Stimulated activated CD8-positive, alpha-beta memory T cell treated with anti-CD3 and anti-CD28 coated beads, Interleukin-4, amount 100 ng/mL, for 48 hours (primary cell): ENCODE measurements at places on chromosomes 11 and 22.
A peak's percentile ranks its signal among the peaks of the same experiment; 100 is the strongest.

- DNase-seq = no peak
These were observed 192.7 kb downstream of the BUD13 start for GRCh38 chr11:116579857-116580727.

- no peak for DNase-seq
These were observed 31.0 kb downstream of the PAX6 start for GRCh38 chr11:31780078-31780477.

- no peak for DNase-seq
These were observed 28.2 kb downstream of the JHY start for GRCh38 chr11:122910775-122911174.

DNA sequence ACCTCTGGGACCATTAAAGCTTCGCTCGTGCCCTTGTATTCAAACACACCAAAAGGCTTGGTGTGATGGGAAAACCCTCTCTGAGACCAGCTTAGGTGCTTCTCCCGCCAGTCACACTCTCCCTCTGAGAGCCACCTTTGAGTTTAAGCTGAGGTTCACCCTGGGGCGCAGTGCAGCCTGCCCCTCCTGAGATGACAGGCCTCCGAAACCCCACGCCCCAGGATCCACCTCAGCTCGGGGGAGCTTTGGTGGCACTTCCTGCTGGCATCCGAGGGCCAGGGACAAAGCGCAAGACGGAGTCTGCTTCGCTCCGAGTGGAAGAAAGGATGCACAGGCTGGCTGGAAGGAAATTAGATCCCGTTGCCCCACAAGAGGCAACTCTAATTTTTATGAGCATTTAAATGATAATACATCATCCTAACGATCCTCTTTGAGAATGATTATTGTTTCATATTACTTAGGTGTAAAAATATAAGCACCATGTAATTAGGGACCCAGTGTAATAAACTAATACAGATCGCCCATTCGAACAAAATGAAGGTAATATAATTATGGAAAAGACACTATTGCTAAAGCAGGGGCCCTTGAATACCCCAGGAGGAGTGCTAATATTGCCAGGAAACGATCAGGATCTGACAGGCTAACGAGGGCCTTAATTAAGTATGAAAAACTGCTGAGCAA lies 134.7 kb downstream of the CEP164 start:
- no peak for DNase-seq

DNA sequence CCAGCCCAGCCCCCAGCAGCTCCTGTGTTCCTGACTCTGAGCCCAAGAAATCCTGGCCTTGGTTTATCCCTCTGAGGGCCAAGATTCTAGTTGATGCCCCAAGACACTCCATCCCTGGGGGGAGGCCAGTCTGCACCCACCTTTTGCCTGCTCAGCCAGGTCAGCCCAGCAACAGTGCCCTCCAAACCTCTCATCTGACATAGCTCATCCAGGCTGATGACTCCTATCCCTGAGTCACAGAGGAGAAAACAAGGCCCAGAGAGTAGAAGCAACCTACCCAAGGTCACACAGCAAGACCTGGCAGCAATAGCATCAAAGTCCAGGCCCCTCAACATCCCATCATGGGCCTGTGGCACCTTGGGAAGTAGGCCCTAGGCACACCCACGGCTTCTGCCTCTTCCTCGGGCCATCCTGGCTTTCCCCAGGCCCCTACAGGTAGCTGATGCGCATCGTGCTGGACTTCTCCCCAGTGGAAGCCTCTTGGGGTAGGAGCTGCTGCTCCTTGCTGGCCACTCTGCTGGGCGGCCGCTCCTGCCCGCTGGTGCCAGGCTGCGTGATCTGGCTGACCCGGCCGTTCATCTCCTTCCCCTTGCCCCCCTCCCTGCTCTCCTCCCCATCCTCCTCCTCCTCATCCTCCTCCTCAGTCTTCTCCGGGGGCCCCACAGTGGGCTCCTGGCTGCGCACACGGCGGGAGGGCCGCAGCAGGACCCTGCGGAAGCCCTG lies 6.0 kb downstream of the SSTR3 start:
- DNase-seq = no peak

DNA sequence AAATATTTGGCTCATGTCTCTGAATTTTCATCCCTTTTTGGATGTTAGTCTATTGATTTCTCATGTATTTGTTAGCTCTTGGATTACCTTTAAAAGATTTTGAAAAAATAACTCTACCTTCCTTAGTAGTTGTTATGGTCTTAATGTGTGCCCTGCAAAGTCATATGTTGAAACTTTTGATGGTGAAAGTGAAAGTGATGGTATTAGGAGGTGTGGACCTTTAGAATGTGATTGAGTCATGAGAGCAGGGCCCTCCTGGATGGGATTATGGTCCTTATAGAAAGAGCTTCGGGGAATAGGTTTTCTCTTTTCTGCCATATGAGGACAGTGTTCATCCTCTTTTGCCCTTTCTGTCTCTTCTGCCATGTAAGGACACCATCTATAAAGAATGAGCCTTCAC lies 33.6 kb upstream of the MPPED2 start:
- no peak for DNase-seq

DNA sequence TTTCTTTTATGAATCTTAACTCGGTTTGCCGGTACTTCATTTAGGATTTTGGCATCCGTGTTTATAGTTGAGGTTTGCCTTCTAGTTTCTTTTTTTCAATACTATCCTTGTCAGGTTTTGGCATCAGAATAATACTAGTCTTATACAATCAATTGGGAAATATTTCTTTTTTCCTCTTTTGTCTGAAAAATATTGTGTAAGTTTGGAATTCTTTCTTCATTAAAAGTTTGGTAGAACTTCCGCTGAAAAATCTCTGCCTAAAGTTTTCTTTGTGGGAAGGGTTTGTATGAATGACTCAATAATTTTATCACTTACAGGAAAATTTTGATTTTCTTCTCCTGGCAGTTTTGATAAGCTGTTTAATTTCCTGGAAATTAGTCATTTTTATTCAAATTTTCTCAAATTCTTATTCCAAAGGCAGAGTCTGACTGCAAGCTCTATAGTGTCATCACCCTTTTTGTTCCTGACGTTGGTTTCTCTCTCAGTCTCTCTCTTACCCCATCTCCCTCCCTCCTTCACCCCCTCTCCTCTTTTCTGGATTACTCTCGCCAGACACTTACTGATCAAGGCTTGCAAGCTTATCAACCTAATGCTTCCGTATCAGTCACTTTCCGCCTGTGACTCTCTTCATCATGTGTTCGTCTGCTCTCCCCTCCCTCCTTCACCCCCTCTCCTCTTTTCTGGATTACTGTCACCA lies 555.7 kb downstream of the TBC1D22A start:
- DNase-seq = no peak

- DNase-seq = no peak
These were observed 38.2 kb upstream of the LYVE1 start for GRCh38 chr11:10606536-10607208.

DNA sequence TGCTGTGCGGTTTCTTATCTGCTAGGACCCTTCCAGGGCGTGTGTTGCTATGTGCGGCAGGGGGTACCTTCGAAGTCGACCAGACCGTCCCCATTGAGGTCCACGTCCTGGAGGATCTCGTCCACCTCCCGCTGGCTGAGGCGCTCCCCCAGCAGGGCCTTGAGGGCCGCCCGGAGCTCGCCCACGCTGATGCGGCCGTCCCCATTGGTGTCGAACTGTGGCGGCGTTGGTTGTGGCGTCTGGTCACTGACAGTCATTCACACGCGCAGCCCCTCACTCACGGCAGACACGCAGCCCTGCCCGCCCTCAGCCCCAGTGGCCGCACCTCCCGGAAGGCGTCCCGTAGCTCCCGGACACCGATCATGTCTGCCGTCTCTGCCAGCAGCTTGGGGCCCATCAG lies 3.5 kb downstream of the CABP2 start:
- no peak for DNase-seq

- no peak for DNase-seq
These were observed 14.7 kb downstream of the SWAP70 start for GRCh38 chr11:9678576-9678975.

- DNase-seq = no peak
These were observed 12.6 kb downstream of the DIXDC1 start for GRCh38 chr11:111949519-111950426.

DNA sequence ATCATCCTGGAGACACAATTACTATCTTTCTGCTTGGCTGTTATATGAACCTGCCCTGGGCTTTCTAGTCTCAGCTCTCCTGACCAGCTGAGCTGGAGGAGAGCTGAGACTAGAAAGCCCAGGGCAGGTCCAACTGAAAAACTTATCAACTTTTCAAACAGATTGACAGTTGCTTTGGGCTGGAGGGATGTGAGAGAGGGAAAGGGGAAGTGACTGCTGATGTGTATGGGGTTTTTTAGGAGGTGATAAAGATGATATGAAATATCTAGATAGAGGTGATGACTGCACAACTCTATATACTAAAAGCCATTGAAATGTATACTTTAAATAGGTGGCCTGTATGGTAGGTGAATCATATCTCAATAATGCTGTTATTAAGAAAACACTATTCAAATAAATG lies 60.2 kb upstream of the CHRM4 start:
- no peak for DNase-seq

GRCh38 chr11:116276051-116277044 lies 496.4 kb downstream of the BUD13 start:
- DNase-seq = peak; percentile 91

DNA sequence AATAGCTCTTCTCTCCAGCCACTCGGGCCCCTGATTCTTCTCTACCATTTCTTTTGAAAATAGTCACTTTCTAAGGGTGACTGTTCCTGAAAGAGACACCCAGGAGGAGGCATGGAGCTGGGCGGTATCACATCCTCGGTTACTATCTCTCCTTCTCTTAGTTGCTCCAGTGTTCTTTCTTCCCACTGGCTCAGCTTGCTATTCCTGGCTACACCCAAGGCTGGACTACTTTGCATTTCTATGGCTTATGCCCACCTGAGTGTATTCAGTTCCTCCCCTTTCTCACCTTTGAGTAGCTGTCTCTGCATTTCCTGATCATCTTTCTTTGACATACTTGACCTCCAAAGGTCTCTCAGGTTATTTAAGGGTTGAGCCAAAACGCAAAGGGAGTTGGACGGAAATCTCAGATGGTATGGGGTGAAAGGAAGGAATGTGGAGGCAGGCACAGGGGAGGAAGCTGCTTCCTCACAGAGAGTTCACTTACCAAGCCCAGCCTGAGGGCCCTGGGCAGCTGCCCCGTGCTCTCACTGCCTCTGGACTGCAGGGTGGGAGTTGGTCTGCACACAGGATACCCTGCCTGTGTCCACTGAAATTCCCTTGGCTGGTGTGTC lies 155.7 kb downstream of the SNX19 start:
- no peak for DNase-seq

DNA sequence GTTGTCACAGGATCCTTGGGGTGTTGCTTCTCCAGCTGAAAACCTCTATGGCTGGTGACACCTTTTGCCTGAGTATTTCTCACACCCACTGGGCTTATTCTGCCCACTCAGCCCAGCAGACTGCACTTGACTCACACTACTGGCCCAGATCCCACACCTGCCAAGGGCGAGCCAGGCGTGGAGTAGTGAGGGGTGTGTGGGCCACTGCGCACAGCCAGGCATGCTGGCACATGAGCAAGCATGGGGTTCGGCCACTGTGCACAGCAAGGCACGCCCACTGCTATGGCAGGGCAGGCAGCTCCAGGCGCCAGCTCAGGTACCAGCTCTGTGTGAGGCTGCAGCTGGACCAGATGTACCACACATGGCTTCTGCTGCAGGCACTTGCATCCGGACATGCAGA lies 116.5 kb upstream of the MTNR1B start:
- DNase-seq = no peak

- DNase-seq = no peak
These were observed 6.5 kb downstream of the LINC01488 start for GRCh38 chr11:69487849-69488542.

DNA sequence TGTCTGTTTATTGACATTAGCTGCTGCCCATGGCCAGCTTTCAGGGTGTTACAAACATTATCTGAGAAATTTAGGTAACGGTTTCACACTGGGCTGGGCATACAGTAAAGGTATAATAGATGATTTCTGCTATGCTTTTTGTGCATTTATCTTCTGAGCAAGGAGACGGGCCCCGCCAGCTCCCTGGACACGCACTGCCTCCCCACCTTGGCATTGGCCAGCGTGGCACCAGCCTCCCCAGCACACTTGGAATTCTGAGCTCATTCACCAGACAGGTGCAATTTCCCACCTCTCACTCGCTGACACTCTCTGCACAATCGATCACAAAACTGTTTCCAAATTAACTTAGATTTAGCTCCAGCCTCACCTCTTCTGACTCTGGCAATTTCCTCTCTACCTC lies 222.8 kb downstream of the CEP164 start:
- no peak for DNase-seq

GRCh38 chr22:29224121-29224858 lies 18.6 kb downstream of the EMID1 start:
- no peak for DNase-seq

DNA sequence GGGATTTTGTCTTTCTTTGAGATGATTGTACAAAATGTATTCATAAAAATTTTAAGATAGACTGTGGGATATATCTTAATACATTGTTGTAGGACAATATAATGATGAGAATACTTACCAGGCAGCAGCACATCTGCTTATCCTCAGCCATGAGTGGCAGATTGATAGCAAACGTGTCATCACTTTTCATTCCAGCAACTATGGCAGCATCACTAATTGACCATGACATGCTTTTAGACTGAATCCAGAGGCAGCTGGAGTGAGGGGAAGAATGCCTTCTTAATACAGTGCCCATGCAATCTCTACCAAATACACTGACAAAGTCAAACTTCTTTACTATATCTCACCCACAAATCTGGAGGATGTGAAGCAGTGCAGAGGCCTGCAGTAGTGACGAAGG lies 755.2 kb upstream of the RAG2 start:
- no peak for DNase-seq

DNA sequence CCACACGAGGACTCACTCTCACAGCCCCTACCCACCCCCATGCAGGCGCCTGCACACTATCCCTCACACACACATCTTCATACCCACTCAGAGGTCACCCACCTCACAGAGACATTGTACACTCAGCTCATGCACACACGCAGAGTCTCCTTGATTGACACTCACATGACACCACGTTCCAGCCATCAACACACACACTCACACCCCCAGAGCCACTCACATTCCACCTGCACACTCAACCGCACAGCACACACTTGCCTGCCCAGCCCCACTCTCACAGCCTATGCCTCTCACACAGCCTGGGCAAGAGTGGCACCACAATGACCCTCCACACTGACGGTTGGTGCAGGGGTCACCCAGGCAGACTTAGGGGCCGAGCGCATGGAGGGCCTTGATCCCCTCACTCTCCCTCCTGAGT lies 2.2 kb downstream of the SPI1 start:
- DNase-seq = no peak

DNA sequence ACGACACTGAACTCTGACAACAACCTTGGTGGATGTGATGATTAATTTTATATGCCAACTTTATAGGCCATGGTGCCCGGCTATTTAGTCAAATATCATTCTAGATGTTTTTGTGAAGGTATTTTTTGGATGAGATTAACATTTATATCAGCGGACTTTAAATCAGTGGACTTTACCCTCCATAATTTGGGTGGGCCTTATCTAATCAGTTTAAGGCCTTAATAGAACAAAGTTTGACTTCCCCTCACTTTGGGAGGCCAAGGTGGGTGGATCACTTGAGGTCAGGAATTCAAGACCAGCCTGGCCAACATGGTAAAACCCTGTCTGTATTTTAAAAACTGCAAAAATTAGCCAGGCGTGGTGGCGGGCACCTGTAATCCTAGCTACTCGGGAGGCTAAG lies 4.0 kb downstream of the PRCP start:
- no peak for DNase-seq
